Kidney (tissue), 22 donors: ENCODE measurements at places on chromosomes 16 and 17. TPM values are rescaled to one million over a fixed set of nuclear protein-coding genes. Genes with fewer than 3 reads are reported as not detected.

The XYLT1 gene
- 0.52 TPM for polyA plus RNA-seq

GRCh38 chr17:64662774-64663367 is 764 bp upstream of the SMURF2 start:
- no peak for DNase-seq

DNA sequence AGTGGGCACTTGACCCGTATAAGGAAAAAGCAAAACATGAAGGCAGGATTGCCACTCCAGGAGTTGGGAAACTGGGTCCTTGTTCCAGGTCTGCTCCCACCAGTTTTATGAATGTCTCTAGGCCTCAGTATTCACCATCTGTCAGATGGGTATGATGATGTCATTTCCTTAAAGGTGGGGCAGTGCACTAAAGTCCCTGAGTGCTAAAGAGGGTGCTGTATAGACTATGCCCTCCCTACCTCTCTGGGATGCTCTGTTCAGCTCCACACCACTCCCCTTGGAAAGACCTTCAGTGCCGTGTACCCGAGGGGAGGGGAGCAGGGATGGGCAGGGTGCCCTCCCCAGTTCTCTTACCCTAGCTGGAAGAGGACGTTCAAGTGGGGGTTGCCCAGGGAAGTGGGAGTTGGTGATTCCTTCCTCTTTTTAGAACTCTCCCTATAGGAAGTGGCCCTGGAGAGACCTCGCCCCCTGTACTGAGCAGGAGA is 2.2 kb downstream of the LASP1 start:
- no peak for DNase-seq

DNA sequence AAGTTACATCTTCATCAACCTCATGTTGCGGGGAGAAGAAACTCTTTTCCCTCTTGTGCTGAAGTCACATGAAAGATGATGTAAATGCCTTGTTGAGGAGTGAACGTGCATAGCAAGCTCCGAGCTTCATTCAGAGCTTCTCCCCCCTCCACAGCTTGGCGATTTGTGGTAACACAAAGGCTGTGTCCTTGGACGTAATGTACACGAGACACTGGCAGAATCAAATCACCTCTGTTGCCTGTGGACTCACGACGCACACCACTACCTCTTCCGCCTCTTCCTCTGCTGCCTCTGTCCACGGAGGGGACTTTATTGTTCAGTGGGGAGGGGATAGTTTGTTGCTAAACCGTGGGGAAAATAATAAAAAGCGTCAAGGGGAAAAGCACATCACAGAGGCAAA is 54.9 kb upstream of the CHMP6 start:
- DNase-seq: no peak

GRCh38 chr16:50161950-50162349 is 8.8 kb downstream of the TENT4B start:
- DNase-seq: no peak

DNA sequence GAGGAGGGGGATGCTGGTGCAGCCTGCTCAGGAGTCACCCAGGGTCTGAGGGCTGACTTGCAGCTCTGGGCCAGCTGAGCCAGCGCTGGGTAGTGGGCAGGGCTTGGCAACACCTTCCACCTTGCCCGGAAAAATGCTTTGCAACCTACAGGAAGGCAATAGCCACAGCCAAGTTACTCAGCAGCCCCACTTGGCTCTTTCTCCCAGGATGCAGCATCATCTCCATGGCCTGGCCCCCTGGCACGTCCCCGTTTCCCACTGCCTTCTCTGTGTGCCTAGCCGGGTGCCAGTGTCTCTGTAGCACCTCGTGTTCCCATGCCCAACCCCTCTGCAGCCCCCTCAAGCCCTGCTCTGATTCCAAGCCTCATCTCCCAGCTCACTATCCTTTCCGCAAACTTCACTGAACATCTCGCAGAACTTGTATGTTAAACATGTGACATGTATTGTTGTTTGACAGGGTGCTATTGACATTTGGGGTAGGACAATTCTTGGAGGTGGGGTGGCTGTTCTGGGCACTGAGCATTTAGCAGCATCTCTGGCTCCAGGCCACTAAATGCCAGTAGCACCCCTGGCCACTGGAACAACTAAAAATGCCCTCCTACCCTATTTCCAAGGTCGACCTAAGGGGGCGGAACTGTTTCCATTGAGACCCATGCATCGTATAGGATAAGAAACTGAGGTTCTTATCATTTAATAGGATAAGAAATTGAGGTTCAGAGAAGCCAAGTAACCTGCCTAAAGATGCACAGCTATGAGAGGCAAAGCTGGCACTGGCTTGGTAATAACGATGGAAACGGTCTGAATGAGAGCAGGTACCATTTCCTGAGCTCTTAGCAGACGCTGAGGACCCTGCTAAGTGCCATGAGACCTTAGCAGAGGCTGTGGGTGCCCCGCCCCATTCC is 12.2 kb downstream of the DEXI start:
- no peak for DNase-seq

DNA sequence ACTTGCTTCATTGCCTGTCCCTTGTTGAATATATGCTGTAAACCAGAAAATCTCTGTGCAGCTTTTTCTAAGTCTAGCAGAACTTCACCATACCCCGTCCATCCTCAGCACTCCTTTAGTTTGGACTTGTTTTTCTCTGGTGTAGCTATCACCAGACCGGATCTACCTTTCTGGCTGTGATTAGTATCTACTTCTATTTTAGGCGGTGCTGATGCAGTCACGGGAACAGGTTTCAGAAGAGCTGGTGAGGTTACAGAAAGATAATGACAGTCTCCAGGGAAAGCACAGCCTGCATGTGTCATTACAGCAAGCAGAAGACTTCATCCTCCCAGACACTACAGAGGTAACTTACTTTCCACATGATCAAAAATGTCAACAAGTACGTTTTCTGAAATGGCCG is 46.4 kb downstream of the NUP88 start:
- DNase-seq: no peak
